ENCODE measurements at places on chromosomes 2 and 18.

GRCh38 chr2:221402072-221402471, 170.0 kb downstream of the EPHA4 start:
- no peak for DNase-seq

GRCh38 chr2:65350651-65351056, 81.7 kb downstream of the SPRED2 start:
- DNase-seq, result no peak

DNA sequence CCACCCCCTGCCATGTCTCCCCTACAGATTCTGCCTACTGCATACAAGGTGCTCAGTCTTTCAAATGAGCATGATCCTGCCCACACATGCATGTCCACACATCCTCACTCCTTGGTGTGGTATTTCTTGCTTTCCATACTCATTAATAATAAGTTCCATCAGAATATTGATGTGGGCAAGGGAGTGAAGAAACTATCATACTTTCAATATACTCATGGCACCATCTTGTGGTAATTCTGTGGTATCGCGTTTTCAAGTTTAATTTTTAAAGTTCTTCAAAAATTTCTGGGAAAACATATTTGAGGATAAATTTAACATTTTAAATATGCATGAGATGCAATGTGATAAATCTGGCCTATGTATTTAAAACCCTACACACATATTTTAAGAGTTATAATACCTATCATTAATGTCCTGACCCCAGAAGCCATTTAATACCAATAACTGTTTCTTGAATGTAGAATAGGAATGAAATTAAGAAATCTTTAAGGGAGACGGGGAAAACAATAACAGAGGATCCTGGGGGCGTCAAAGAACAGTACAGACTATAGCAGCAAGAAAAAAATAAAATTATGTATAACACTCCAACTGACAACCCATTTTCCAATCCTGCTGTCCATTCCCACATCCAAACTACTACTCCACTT, 110.1 kb downstream of the ZNF385B start:
- DNase-seq, result no peak

- DNase-seq, result peak; percentile 43
Measured at GRCh38 chr2:127591221-127591923, 54.6 kb upstream of the GPR17 start.

- DNase-seq, result no peak
Measured at GRCh38 chr2:96807127-96807471, 9.0 kb upstream of the CNNM3 start.

DNA sequence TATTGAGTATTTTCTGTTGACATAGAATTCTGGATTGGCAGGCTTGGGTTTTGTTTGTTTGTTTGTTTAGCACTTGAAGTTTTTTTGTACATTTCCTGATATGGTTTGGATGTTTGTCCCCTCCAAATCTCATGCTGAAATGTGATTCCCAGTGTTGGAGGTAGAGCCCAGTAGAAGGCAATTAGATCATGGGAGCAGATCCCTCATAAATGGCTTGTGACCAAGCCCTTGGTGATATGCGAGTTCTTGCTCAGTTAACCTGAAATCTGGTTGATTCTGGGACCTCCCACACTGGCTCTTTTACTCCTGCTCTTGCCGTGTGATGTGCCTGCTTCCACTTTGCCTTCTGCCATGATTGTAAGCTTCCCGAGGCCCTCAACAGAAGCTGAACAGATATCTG, 98.0 kb downstream of the PTPN4 start:
- no peak for DNase-seq

GRCh38 chr2:233503947-233504637, 62.5 kb downstream of the USP40 start:
- no peak for DNase-seq

- no peak for DNase-seq
Measured at GRCh38 chr18:76134628-76135027, 360.4 kb downstream of the ZNF516 start.

- no peak for DNase-seq
Measured at GRCh38 chr2:72583376-72583775, 242.5 kb downstream of the EXOC6B start.

- DNase-seq, result no peak
Measured at GRCh38 chr2:239574434-239575156, 173.8 kb upstream of the HDAC4 start.

DNA sequence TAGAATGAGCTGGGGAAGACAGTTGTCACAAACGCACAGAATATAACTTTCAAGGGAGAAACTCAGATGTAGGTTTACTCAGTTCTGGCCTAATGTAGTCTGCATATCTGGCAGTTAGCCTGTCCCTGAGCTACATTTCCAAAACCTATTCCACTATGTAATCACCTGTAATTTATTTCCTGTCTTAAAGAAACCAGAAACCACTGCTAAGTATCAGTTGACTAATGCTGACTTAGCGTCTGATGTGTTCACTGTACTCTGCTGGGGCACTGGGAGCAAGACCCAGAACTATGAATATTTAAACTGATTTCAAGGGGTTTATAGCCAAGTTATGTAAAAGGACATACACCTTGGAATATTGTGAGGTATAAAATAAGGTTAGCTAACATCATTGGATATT, 1995.2 kb upstream of the PIK3C3 start:
- no peak for DNase-seq

DNA sequence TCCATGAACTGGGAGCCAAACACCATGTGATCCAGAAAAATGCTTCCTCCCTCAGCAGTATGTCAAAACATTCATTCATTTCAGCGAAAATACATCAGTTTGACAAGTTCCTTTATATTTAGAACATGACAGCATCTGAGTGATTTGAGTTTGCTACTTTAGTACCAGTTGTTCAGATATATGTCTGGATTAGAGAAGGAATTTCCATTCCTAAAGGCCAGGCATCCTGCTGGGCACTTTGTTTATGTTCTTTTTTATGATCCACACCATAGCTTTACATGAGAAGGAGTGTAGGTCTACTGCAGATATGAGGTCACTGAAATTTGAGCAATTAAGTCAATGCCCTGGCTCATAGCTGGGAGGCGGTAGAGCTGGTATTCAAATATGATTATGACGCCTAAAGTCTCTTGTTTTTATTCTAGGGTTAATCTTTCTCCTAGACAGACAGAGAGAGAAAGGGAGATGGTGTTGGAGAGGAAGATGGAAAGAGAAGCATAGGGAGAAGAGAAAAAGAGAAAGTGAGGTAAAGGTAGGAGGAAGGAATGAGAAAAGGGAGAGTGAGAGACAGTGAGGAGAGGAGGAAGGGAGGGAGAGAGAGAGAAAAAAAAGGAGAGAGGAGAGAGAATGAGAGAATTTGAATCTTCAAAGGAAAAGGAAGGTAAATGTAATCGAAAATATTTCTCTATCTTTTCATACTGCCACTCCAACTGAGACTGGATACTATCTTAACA, 839.5 kb upstream of the FANCL start:
- DNase-seq, result no peak

- DNase-seq, result no peak
Measured at GRCh38 chr2:112465382-112465781, 16.6 kb upstream of the TTL start.

GRCh38 chr2:4096978-4097766, 393.8 kb downstream of the DCDC2C start:
- DNase-seq, result no peak

GRCh38 chr2:42877936-42878335, 85.6 kb upstream of the HAAO start:
- DNase-seq, result no peak

DNA sequence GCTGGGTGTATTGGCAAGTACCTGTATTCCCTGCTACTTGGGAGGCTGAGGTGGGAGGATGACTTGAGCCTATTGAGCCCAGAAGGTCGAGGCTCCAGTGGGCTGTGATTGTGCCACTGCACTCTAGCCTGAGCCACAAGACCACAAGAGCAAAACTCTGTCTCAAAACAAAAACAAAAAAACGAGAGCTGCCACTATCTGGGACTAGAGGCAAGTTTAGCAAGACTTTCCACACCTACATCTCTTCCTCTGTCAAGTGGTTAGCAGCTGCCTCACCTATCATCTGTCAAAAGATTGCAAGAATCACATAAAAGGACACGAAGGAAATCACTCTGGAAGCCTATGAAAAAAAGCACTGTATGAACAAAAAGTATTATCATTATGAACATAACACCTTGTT, 55.2 kb upstream of the RIOK3 start:
- DNase-seq, result no peak

- no peak for DNase-seq
Measured at GRCh38 chr2:96260387-96261260, 5.2 kb downstream of the TMEM127 start.

DNA sequence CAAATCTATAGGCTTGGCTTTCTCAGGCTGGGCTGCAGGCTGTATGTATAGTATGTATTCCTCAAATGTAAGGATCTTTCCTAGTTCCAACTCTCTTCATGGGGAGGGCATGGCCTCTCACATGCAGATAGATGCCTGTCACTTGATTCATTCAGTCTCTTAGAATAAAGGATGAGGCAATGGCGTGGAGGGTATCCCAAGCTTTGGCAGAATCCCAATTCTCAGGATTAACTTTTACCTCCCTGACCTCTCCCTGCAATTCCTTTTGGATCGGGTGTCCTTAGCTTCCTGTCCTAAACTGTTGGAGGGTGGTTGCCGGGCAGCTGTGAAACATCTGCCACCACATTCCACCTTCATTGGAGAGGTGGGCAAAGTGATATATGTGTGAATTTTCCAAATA, 80.3 kb downstream of the INSIG2 start:
- DNase-seq, result no peak

DNA sequence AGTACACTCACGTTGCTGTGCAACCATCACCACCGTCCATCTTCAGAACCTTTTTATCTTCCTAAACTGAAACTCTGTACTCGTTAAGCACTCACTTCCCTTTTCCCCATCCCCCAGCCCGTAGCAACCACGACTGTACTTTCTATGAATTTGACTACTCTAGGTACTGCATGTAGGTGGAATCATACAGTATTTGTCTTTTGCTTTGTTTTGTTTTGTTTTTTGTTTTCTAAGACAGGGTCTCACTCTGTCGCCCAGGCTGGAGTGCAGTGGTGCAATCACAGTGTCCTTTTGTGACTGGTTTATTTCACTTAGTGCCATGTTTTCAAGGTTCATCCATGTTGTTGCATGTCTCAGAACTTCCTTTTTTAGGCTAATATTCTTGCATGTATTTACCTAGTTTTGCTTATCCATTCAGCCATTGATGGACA, 7.0 kb upstream of the TYMS start:
- DNase-seq, result no peak

DNA sequence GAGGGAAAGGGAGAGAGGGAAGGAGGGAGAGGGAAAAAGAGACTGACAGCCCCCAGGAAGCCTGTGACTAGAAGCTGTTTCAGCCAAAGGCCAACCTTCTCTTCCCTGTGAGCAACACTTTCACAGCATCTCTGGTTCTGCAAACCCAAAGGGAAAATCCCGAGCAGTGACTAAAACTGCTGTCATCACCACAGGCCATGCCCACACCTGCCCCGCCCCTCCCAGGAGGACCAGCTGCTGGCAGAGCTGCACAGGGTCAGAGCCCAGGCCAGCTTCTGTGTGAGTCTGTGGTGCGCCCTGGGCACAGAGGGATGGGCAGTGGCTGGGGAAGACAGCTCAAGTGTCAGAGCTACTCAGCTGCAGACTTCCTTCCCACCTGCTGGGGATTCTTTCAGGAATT, 64.9 kb upstream of the OTOS start:
- no peak for DNase-seq

DNA sequence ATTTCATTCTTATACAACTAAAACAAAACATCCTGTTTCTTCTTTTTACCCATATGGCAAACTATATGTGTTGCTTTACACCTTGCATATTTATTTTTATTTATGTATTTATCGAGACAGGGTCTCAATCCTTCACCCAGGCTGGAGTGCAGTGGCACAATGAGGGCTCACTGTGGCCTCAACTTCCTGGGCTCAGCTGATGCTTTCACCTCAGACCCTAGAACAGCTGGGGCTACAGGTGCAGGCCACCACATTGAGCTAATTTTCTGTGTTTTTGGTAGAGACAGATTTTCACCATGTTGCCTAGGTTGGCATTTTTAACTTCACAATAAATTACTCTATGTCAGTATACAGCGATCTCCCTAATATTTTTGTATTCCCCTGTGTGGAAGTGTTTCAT, 522.0 kb downstream of the MBD2 start:
- no peak for DNase-seq

DNA sequence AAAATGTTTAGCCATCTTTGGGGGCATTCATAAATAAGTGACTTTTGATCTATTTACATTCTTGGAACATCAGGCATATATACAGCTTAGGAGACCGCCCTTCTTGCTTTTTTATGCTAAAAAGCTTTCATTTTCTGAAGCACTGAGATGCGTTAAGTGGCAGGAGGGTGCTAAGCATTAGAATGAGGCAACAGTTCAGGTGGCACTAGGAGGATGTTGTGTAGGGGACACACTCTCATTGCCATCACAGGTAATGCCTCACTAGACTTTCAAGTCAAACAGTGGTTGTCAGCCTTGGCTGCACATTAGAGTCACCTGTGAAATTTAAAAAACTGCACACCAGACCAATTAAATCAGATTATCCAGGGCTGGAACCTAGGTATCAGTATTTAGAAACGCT, 39.1 kb downstream of the EHBP1 start:
- DNase-seq, result no peak

DNA sequence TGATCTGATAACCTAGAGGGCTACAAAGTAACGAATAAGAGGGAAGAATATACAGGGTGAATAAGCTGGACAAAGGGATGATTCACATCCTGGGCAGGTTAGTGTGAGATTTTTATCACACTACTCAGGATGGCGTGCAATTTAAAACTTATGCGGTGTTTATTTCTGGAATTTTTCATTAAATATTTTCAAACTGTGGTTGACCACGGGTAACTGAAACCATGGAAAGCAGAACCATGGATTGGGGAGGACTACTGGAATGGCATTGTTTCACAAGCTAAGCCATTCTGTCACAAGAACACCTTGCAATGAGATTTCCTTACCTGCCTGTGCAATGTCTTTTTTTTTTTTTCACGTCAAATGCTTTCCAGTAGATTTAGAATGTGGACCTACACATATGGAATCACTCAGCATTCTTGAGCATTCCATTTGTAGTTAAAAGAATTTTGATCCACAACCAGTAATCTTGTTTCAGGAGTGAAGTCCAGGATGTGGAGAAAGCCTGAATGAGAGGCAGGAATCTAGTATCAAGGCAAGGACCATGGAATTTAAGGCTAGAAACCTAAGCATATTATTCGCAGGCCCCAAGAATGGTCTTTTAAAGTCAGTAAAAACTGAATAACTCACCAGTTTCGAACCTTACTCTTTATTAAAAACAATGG, 8.0 kb upstream of the CDK15 start:
- DNase-seq, result no peak

DNA sequence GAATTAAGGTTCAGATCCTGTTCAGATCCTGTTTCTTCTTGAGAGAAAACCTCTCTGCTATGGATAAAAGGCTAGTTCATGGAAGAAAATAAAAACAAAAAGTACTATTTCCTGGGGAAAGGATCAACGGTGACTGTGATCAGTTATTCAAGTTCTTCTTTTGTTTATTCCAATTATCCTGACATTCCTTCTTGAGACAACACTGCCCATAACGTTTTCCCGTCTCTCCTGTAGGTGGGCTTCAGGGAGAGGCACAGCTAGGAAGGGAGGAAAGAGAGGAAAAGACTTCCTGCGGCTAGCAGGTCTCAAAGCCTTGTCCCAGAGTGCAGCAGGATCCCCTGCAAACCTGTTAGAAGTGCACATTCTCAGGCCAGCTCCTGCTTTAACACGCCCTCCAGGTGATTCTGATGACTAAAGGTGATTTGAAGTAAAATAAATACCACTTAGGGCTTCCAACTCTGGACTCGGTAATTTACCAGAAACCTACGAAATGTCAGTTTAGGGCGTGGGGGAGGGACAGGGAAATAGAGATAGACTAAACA, 4.5 kb upstream of the FHL2 start:
- no peak for DNase-seq

- DNase-seq, result no peak
Measured at GRCh38 chr2:144631636-144632035, 111.7 kb upstream of the ZEB2 start.

Data from stimulated activated CD8-positive, alpha-beta memory T cell treated with anti-CD3 and anti-CD28 coated beads, Interleukin-12 subunit alpha, Interleukin-12 subunit beta, amount 100 ng/mL, for 1 hour (primary cell).